ENCODE measurements at places on chromosomes 13 and 19. TPM values are rescaled to one million over a fixed set of nuclear protein-coding genes. Genes with fewer than 3 reads are reported as not detected.
A peak's percentile ranks its signal among the peaks of the same experiment; 100 is the strongest.

PCDH20 gene
- total RNA-seq = not detected

LAIR1 gene
- 4.7 TPM for total RNA-seq

HPN gene
- 0.09 TPM for total RNA-seq

SULT2A1 gene
- total RNA-seq = not detected

GRCh38 chr13:46211116-46211482 lies 629 bp upstream of the LRRC63 start:
- no peaks in the 10 kb centered on the region for H3K36me3 ChIP-seq
- peak overlapping the region; percentile 76 for H3K4me3 ChIP-seq
- H3K4me1 ChIP-seq = peaks cover 23% of the 10 kb centered on the region
- H3K27me3 ChIP-seq = no peaks in the 10 kb centered on the region
- DNase-seq = peak; percentile 61
- peak overlapping the region; percentile 87 for H3K27ac ChIP-seq

DNA sequence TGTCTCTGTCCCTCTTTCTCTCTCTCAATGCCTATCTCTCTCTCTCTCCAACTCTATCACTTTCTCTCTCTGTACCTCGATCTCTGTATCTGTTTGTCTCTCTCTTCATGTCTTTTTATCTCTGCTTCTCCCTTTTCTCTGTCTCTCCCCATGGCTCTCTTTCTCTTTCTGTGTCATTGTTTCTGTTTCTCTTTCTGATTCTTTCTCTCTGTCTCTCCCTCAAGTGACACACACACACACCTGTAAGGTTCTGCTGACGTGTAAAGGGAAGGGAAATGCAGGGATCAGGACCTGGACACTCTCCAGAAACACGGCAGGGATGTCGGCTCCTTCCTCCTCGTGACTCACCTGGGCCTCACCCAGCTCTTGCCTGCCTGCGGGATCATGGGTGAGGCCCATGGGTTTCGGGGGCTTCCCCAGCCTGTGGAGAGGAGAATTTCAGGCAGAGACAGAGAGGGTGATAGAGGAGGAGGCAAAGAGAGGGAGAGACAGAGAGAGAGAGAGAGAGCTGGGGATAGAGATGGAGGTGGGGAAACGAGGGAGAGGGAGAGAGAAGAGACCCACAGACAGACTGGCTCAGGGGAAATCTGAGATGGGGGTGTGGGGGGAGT lies 5.4 kb upstream of the PLAUR start:
- no peaks in the 10 kb centered on the region for H3K27me3 ChIP-seq
- peak overlapping the region; percentile 86 for H3K27ac ChIP-seq
- peak overlapping the region; percentile 16 for H3K4me3 ChIP-seq
- H3K36me3 ChIP-seq = no peaks in the 10 kb centered on the region

GRCh38 chr19:10858204-10858828 lies 10.1 kb downstream of the C19orf38 start:
- H3K4me1 ChIP-seq = no peaks in the 10 kb centered on the region
- no peak overlapping the region for H3K4me3 ChIP-seq
- no peaks in the 10 kb centered on the region for H3K36me3 ChIP-seq
